ENCODE measurements at places on chromosomes 6 and 20. TPM values are rescaled to one million over a fixed set of nuclear protein-coding genes. Genes with fewer than 3 reads are reported as not detected.

Gene CRISP2
- total RNA-seq: not detected

Gene HSPA1L
- 0.69 TPM for total RNA-seq

Gene NKAPL
- total RNA-seq: not detected

- peaks cover 13% of the 10 kb centered on the region for H3K36me3 ChIP-seq
- H3K27me3 ChIP-seq: no peaks in the 10 kb centered on the region
- DNase-seq: no peak
- no peak overlapping the region for H3K4me3 ChIP-seq
- H3K4me1 ChIP-seq: peaks cover 18% of the 10 kb centered on the region
- H3K27ac ChIP-seq: no peak overlapping the region
Measured at GRCh38 chr20:62254021-62254724, 15.9 kb downstream of the OSBPL2 start.

DNA sequence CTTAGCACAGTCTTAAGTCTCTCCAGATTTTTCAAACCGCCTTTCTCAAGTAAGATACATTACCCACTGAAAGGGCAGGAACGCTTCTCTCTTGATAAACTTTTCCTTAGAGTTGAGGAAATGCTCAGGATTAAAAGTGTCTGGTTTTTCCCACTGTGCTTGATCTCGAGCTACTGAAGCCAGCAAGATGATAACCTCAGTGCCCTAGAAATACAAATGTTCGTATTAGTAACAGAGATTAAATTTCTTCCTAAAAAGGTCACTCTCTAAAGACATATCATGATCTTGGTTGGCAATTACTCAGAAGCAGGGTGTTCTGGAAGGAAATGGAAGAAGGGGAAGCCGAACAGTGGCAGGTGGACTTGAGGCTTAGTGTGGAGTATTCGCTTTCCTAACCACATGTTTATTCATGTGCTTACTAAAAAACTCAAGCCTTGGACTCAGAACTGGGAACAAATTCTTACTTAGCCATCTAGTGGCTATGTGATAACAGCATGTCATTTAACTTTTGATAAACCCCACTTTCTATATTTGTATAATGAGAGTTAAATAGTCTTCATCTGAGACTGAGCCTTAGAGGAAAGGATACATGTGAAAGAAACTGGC, 20.1 kb downstream of the C6orf141 start:
- peak; percentile 66 for DNase-seq
- H3K27me3 ChIP-seq: no peaks in the 10 kb centered on the region
- no peaks in the 10 kb centered on the region for H3K36me3 ChIP-seq
- no peak overlapping the region for H3K4me3 ChIP-seq
- H3K4me1 ChIP-seq: peaks cover 17% of the 10 kb centered on the region

GRCh38 chr6:45685076-45685475, 307.3 kb upstream of the SUPT3H start:
- H3K27ac ChIP-seq: no peak overlapping the region
- H3K27me3 ChIP-seq: no peaks in the 10 kb centered on the region
- DNase-seq: no peak
- H3K4me3 ChIP-seq: no peak overlapping the region
- no peaks in the 10 kb centered on the region for H3K36me3 ChIP-seq

DNA sequence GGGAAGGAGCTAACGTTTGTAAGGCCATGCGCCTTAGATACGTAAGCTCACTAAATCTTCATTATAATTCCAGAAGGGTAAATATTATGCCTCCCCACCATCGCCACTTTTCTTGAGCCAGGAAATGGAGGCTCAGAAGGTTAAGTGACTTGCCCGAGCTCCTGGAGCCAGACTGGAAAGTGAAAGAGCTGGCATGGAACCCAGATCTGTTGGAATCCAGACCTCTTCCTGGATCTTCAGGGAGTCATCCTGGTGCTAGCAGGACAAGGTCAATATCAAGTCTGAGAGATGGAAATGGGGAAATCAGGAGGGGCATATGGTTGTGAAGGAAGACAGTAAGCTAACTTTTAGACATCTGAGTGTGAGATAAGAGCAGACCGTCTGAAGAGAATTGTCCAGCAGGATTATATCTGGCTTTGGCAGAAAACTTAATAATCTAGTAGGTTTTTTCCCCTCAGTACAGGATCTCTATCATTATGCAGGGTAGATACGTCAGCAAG, 6.2 kb downstream of the TMEM200A start:
- H3K27me3 ChIP-seq: peaks cover 19% of the 10 kb centered on the region
- H3K4me1 ChIP-seq: no peaks in the 10 kb centered on the region
- no peak overlapping the region for H3K27ac ChIP-seq
- H3K4me3 ChIP-seq: no peak overlapping the region
- no peaks in the 10 kb centered on the region for H3K36me3 ChIP-seq
- no peak for DNase-seq

GRCh38 chr6:13274707-13275434, 53.5 kb downstream of the TBC1D7 start:
- no peaks in the 10 kb centered on the region for H3K4me1 ChIP-seq
- H3K4me3 ChIP-seq: no peak overlapping the region

DNA sequence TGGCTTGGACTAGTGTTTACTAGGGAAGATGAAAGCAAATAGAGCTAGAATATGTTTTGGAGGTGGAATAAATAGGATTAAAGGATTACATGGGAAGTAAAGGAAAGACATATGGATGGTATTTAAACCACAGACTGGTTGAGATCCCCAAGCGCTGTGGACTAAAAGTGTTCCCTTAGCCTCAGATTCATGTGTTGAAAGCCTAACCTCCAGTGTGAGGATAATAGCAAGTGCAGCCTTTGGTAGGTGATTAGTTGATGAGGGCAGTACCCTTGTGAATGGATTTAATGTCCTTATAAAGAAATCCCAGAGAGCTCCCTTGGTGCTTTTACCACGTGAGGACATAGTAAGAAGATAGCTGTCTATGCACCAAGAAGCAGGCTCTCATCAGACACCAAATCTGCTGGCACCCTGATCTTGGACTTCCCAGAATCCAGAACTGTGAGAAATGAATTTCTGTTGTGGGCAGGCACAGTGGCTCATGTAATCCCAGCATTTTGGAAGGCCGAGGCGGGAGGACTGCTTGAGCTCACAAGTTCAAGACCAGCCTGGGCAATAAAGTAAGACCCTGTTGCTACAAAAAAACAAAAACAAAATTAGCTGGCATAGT, 57.3 kb upstream of the MCM9 start:
- H3K27ac ChIP-seq: no peak overlapping the region
- H3K27me3 ChIP-seq: no peaks in the 10 kb centered on the region
- no peaks in the 10 kb centered on the region for H3K36me3 ChIP-seq
- no peak for DNase-seq

- H3K27ac ChIP-seq: no peak overlapping the region
- no peak overlapping the region for H3K4me3 ChIP-seq
- H3K36me3 ChIP-seq: no peaks in the 10 kb centered on the region
- no peaks in the 10 kb centered on the region for H3K27me3 ChIP-seq
Measured at GRCh38 chr6:75689576-75689975, 59.5 kb upstream of the MYO6 start.

- H3K4me1 ChIP-seq: peaks cover 6% of the 10 kb centered on the region
- no peaks in the 10 kb centered on the region for H3K36me3 ChIP-seq
Measured at GRCh38 chr6:28838289-28838633, 85.5 kb downstream of the TRIM27 start.

Data from PC-3 (cell line).